ENCODE measurements at places on chromosomes 11 and 22. TPM values are rescaled to one million over a fixed set of nuclear protein-coding genes. Genes with fewer than 3 reads are reported as not detected.

CNGA4 gene
- not detected for total RNA-seq

TESMIN gene
- 0.57 TPM for total RNA-seq

CUL5 gene
- 44.4 TPM for total RNA-seq

PPARA gene
- total RNA-seq: 10.5 TPM

PLA2G6 gene
- 11.6 TPM for total RNA-seq

CNIH2 gene
- not detected for total RNA-seq

FAM180B gene
- total RNA-seq: not detected

PDE3B gene
- 0.14 TPM for total RNA-seq

SLC29A2 gene
- total RNA-seq: 0.29 TPM

CRYBB1 gene
- total RNA-seq: not detected

CDHR5 gene
- not detected for total RNA-seq

BTBD18 gene
- total RNA-seq: not detected

GRIA4 gene
- total RNA-seq: 4.2 TPM

CARD18 gene
- 11.2 TPM for total RNA-seq

CCDC87 gene
- total RNA-seq: 0.29 TPM

C11orf91 gene
- not detected for total RNA-seq

FJX1 gene
- 125 TPM for total RNA-seq

NOX4 gene
- 0.66 TPM for total RNA-seq

DDI1 gene
- not detected for total RNA-seq

TIRAP gene
- total RNA-seq: 7.2 TPM

ASRGL1 gene
- total RNA-seq: 0.88 TPM

TYR gene
- not detected for total RNA-seq

ABCC8 gene
- total RNA-seq: not detected

GLB1L3 gene
- total RNA-seq: not detected

MIOX gene
- total RNA-seq: not detected

UCP2 gene
- total RNA-seq: 4.9 TPM

TIMP3 gene
- 1,679 TPM for total RNA-seq

Measured in placental pericyte (primary cell).